DMS153 (cell line): ENCODE measurements at places on chromosomes 3 and 15.
A peak's percentile ranks its signal among the peaks of the same experiment; 100 is the strongest.

DNA sequence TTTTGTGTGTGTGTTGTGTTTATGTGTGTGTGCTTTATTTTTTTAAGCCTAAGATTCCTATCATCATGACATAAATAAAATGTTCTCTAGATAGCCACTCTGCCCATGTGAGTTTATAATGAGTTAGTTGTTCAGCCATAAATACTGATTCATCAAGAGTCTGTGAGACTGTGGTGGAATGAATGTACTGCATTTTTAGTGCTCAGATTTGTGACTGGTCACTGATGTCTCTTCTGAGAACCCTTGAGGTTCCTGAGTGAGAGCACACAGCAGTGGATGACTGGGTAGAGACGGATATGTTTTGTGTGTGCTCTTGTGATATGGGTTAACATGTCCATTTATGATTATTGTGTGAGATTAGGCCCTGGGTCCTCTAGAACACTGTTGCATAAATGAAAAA lies 51.2 kb downstream of the SETD5 start:
- no peak for DNase-seq

- DNase-seq = no peak
Measured at GRCh38 chr15:39898317-39898716, 21.7 kb downstream of the GPR176 start.

DNA sequence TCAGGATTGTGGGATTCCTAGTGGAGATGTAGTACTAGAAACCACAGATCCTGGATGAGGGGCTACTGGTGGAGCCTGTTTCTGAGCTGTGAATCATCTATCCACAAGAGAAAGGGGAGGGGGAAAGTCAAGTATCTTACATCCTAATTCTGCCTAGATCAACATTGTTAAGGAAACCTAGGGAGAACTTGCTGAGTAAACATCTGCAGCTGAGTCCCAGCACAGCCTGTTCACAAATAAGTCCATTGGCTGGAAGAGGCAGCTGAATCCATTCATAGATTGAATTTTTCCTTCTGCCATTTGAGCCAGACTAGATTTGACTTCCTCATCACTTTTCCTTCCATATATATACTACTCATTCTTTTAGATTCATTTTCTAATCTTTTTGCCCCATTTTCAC lies 460.5 kb downstream of the TUSC7 start:
- DNase-seq = no peak

- no peak for DNase-seq
Measured at GRCh38 chr3:186115239-186115996, 6.5 kb upstream of the ETV5 start.

DNA sequence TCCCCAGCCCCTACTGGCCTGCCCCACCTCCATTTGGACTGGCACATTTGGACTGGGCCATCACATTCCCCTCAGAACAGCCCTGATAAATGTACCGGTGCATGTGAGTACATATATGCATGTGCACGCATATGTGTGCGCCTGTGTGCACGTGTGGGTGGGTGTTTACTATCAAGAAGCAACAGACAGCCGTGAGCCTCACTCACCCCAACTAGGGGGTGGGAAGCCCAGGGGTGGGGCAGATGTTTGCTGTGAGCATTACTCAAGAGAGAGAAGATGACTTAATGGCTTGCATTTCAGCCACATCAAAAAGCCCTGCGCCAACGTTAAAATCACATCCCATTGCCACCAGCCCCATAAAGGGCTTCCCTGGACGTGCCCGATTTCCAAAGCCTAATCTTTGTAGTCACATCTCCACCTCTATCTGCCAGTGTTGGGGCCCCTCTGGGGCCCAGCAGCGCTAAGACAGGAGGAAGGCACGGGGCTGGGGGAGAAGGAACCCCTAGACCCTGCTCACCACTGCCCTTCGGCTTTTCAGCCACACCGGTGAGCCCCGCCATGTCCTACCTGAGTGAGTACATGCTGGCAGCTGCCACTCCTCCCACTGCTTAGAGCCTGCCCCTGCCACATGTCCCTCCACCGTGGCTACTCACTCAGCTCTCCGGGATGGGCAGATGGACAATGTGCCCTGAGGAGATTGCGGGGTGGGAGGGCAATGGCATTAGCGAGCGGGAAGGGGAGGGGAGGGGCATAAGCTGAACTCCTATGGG lies 10.9 kb downstream of the ITIH3 start:
- DNase-seq = no peak

DNA sequence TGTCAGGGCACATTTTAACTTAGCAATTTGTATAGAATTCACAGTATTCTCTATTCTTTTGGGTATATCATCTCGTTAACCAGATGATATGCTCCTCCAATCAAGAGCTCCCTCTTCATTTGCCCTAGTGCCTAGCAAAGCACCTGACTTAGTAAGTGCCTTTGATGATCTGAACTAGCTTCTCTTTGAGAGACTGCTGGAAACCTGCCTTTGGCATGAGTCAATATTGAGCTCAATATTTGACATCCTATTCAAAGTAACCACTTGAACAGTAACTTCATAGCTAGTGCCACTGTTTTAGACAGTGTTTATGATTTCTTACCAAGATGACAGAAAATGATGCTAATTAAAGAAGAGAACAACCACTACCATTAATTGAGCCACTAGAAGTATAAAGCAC lies 696.3 kb upstream of the UBE2E2 start:
- no peak for DNase-seq

DNA sequence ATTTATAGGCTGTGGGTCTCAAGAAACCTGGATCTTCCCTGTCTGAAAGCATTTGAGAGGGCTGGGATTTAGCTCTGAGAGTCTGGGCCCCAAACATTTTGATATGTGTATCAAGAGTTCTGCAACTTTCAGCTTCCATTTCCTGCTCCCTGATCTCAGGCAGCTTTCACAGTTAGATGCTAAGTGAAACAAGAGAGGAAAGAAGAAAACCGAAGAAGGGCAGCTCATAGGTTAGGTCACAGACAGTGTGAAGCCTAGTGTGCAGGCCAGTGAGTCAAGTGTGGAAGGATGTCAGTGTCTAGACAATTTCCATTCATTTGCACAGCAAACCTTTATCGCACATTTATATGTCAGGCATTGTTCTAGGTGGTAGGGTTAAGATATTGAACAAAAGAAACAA lies 173.6 kb upstream of the PROK2 start:
- DNase-seq = no peak

- DNase-seq = no peak
Measured at GRCh38 chr3:190059242-190059590, 61.5 kb downstream of the P3H2 start.

GRCh38 chr3:44264146-44264545 lies 22.5 kb downstream of the TOPAZ1 start:
- DNase-seq = no peak

DNA sequence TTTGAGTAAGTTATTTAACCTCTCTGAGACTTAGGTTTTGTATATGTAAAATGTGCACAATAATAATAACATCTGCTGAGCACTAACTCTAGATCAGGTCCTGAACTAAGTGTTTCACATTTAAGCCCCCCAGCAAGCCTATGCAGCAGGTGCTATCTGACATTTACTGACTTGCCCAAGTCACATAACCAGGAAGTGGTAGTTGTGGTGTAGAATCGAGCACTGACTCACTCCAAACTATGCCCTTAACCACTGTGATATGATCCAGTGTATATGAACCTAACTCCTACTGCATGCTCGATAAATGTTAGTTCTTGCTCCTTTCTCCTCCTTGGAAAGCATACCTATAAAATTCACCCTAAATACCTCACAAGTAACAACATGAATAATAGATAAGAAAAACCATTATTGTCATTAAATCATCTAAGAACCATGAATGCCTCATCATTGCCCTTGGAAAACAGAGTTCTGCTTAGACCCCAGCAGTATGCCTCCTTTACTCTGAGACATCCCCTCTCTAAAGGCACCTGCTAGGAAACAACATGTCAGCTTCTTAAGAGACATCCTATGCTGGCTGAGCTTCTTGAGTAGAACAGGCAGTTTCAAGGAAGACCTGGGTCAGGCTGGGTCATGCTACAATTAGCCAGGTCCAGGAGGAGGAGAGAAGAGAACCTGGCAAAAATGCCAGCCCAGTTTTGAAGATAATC lies 3.0 kb upstream of the SHC4 start:
- no peak for DNase-seq

DNA sequence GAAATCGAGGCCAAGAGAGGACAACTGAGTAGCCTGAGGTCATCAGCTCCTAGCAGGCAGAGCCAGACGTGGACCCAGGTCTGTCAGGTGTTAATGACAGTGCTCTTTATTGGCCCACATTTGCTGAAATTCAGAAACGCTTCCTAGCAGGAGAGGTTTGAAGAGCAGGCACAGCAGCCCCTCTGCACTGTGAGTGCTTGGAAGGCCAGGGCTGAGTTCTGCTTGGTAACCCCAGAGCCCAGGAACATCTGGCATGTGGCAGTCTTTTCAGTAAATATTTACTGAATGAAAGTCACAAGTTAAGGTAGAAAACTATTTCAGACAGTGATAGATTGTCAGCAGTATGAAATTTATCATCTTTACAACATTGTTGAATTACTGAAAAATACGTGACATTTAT lies 102.4 kb downstream of the PLCL2 start:
- no peak for DNase-seq

- peak; percentile 24 for DNase-seq
Measured at GRCh38 chr15:70892912-70893560, 410 bp downstream of the LRRC49 start.

- no peak for DNase-seq
Measured at GRCh38 chr15:39419651-39420050, 161.2 kb upstream of the THBS1 start.
